ENCODE measurements at places on chromosomes 1 and 21.

DNA sequence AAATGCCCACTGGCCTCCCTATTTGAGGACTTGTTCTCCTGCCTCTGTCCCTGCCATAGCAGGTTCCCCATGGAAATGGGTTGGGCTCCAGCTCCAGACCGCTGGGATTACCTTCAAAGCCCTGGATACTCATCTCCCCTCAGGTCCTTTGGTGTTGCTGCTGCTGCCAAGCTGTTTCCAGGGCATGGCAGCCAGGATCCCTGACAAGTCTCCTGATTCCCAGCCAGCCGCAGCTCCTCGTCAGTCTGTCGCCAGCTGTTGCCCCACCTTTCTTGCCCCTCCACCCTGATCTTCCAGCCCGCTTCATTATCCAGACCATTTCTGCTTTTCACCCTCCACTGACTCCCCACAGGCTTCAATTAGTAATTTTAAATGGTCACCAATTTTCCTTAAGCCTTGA is 68.3 kb upstream of the KCND3 start:
- no peak for DNase-seq

DNA sequence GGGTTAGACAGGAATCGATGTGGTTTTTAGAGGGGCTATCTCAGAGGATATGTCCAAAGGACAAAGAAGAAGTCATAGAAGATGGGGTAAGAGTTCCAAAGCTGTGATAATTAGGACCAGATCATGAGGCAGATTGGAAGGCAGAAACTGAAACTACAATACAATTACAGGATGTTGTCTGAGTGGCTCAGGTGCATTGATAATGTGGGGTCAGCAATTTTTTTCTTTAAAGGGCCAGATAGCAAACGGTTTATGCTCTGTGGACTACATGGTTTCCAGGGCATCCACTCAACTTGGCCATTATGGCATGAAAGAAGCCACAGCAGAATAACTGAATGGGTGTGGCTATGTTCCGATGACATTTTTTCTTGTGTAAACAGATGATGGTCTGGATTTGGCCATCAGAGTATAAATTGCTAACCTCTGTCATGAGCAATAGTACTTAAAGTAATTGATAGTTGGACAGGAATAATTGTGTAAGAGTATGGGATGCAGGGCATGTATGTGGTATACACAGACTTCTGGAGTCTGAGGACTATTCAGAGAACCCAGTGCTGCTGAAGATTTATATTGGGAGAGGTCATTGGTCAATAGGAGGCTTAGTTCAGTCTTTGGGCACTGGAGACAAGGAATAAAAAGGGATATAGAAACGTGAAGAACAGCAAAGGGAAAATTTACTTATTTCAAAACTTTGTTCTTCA is 198.4 kb upstream of the ADGRL4 start:
- no peak for DNase-seq

- DNase-seq, result no peak
Measured at GRCh38 chr1:203913073-203913521, 51.7 kb downstream of the SNRPE start.

GRCh38 chr1:145729196-145729595 is 9.9 kb downstream of the CD160 start:
- DNase-seq, result no peak

- no peak for DNase-seq
Measured at GRCh38 chr21:41052820-41053555, 115.0 kb upstream of the BACE2 start.

All from stimulated activated CD8-positive, alpha-beta memory T cell treated with anti-CD3 and anti-CD28 coated beads, Interleukin-4, amount 100 ng/mL, for 4 hours (primary cell).